ENCODE measurements at places on chromosomes 6 and 20.

DNA sequence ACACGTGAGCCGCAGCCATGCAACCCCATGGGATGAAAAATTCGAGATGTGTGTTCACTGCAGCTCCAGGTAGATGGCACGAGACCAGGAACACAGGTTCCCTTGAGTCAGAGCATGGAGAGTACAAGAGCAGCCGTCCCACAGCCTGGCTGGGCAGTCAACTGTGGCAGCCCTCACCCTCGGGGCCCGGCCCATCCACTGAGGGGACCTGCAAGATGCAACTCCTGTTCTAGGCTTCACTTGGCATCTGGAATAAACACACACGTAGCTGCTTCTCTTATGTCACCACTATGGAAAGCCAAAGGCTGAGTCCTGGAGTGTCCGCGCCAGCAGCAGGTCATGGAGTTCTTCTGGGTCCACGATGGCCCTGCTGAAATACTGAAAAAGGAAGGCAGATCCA, 77.0 kb downstream of the WDR27 start:
- no peak for DNase-seq

- DNase-seq: no peak
Observed at GRCh38 chr20:59082981-59083380, 40.4 kb upstream of the PRELID3B start.

GRCh38 chr6:1574083-1574761, 35.5 kb upstream of the FOXC1 start:
- no peak for DNase-seq

GRCh38 chr20:61373956-61374545, 122.0 kb downstream of the CDH4 start:
- DNase-seq: no peak

GRCh38 chr6:116924245-116924644, 47.2 kb downstream of the RFX6 start:
- DNase-seq: no peak

DNA sequence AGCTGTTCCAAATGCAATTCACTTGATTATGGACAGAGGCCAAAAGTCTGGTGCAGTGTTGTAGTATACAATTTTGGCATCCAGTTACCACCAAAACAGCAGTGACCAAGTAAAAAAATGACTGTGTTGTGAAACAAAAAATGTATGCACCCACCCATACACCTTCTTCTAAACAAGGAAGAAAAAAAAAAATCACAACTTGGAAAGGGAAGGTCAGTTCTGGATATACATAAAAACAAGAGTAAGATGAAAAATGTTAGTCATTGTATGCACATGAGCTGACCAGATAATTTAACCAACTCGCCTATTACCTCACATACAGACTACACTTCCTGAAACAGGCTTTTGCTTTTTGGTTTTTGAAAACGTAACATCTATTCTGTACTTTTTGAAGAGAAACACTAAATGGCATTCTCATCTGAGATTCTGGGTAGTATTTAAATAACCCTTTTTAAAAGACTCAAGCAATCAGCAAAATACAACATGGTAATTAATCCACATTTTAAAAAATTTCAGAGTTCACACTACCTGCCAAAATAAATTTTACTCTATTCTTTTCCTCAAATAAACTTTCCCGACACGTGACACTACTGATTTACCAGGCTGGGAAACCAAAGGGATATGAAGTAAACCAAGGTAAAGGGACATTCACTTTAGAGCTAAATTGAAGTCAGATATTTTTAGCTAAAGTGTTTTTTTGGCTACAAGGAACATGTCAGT, 141.6 kb upstream of the SHLD1 start:
- DNase-seq: no peak

DNA sequence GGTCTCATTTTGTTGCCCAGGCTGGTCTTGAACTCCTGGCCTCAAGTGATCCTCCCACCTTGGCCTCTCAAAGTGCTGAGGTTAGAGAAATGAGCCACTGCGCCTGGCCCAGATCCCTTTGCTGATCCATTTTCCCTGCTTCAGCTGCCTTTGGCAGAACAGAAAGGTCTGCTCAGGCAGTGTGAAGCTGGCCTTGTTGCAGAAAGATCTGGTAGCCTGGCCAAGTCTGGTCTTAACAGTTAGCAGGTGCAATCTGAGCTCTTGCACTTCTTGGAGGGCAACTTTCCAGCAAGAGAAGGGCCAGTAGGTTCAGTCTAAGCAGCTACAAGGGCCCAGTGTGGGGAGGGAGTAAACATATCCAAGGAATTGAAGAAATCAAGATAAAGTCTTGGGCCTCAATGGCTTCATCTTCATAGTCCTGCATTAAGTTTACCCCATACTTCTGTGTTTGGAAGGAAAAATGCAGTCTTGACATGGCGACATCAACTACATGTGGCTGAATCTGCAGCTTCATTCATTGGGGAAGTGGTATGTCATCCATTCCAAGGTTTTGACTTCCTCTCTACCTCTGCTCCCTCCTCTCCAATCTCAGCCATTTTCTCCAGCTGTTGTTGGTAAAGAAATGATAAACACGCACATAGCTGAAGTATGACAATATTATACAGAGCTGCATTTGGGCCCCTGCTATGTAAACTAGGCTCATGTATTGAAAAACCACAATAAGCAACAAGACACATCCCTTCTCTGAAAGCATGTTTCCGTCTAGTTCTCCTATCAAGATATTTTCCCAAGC, 39.0 kb upstream of the NEDD9 start:
- no peak for DNase-seq

DNA sequence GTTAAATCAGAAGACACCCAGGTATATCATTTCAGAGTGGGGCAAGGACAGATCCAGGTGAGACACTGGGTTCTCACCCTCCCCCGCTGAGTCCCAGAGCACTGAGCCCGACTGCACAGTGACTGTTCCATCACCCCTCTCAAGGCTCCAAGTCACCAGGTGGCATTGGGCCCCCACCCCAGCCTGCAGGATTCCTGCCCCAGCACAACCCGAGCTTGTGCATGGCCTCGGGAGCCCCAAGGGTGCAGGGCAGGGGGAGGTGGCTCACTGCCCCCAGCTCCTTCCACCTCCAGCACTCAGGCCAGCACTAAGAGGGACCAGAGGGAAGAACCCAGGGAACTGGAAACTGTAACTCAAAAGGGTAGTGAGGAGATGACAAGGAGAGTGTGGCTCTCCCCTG, 39.3 kb upstream of the CST5 start:
- DNase-seq: no peak

- no peak for DNase-seq
Observed at GRCh38 chr6:49541936-49542335, 8.5 kb upstream of the C6orf141 start.

DNA sequence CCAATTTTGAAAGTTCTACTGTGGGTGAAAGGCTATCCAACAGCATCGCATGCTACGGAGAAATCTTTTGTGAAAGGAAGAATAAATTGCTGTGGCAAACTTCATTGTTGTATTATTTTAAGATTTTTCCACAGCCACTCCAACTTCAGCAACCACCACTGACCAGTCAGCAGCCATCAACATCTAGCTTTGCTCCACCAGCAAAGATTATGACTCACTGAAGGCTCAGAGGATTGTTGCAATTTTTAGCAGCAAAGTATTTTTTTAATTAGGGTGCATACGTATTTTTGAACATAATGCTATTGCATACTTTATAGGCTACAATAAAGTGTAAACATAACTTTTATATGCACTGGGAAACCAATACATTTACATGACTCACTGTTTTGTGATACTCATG, 493.5 kb downstream of the TFAP2A start:
- no peak for DNase-seq

GRCh38 chr6:14802514-14803160, 443.2 kb upstream of the JARID2 start:
- no peak for DNase-seq

DNA sequence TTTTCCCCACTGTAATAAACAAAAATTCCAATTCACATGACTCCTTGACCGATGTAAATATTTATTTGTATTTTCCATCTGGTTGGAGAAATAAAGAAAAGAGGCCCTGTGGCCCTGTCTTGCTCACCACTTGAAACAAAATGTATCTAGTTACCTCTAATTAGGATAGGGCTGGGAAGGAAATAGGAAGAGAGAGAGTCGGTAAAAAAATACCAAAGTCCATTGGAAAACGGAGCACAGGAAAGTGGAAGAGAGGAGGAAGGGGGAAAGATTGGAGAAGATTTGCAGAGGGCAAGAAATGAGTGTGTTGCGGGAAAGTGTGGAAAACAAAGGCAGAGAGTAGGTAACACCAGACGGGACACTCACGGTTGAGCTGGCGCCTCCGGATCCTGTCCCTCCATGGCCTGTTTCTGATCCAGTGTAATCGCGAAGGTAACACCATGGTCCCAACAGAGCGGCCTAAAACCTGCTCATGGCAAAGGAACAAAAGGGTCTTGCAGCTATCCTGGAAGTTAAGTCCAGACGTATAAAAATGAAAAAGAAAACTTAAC, 105.8 kb upstream of the RIPOR2 start:
- no peak for DNase-seq

GRCh38 chr6:127215931-127216330, 50.7 kb upstream of the RNF146 start:
- no peak for DNase-seq

GRCh38 chr20:858011-858410, 24.5 kb downstream of the FAM110A start:
- no peak for DNase-seq

DNA sequence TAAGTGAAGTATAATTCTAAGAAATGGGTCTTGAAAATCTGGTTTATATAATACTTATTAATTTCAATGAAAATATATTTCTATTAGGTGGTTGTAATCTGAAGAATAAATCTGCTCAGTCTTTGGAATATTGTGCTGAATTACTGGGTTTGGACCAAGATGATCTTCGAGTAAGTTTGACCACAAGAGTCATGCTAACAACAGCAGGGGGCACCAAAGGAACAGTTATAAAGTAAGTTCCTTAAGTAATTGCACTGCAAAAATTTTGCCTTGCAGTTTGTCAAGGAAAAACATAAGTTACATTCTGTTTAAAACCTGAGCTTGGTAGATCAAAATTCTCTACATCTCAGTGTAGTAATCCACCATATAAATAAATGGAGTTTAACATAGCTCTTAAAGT, 106.0 kb downstream of the MYO6 start:
- no peak for DNase-seq

GRCh38 chr20:35947489-35947888, 6.8 kb downstream of the SCAND1 start:
- no peak for DNase-seq

DNA sequence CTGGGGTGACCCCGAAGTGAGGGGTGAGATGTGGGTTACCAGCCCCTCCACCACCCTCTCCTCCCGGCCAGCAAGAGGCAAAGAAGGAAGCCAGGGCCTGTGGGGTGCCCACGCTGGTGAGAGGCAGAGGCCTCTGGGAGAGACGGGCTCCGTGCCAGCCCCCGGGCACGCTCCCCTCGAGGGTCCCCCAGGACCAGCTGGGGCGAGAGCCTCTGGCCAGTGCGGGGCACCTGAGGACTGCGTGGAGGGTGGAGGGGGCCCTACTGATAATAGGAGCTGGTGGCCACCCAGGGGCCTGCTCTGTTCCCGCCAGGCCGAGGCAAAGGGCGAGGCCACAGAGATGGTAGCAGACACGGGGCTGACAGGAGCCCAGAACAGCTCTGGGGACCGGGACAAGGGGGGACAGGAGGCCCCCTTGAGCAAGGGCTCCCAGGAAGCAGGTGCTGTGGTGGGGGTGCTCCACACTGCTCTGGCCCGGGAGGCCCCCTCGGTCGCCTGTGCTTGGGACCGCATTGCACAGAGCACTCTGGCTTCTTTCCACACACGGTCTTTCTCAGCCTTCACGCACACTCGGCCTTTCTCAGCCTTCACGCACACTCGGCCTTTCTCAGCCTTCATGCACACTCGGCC, 226.9 kb downstream of the TTLL2 start:
- no peak for DNase-seq

DNA sequence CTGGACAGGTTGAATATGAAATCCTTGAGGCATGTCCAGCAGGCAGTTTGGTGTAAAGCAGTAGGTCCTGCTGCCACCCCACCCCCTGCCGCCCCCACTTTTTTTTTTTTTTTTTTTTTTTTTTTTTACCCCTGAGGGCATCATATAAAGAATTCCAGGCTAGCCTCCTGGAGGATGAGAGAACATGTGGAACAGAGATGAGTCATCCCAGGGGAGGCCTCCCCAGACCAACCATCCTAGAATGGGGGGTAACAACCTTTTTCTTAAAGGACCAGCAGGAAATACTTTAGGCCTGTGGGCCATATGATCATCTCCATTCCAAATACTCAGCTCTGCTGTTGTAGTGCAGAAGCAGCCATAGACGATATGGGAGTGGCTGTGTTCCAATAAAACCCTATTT, 170.9 kb downstream of the GJA10 start:
- DNase-seq: no peak

GRCh38 chr20:30489614-30490003, 767.9 kb upstream of the DEFB115 start:
- no peak for DNase-seq

- DNase-seq: no peak
Observed at GRCh38 chr6:132687306-132687705, 26.5 kb downstream of the VNN1 start.

DNA sequence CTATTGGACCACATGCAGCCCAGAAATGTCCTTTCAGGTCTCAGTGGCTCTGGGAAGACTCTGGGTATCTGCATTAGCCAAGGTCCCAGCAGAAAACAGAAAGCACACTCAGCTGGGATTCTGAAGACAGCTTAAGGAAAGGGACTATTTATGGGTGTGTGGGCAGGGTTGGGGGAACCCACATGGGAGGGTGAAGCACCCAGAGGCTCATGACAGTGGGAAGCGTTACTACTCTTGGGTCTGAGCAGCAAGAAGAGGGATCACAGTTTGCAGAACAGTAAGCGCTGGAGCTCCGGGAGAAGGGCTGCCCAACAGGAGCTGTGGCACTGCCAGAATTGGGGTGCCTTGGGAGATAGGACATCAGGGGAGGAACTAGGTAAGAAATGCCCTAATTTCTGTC, 12.4 kb upstream of the CDC5L start:
- DNase-seq: no peak

- DNase-seq: no peak
Observed at GRCh38 chr6:167244064-167244960, 46.8 kb upstream of the UNC93A start.

DNA sequence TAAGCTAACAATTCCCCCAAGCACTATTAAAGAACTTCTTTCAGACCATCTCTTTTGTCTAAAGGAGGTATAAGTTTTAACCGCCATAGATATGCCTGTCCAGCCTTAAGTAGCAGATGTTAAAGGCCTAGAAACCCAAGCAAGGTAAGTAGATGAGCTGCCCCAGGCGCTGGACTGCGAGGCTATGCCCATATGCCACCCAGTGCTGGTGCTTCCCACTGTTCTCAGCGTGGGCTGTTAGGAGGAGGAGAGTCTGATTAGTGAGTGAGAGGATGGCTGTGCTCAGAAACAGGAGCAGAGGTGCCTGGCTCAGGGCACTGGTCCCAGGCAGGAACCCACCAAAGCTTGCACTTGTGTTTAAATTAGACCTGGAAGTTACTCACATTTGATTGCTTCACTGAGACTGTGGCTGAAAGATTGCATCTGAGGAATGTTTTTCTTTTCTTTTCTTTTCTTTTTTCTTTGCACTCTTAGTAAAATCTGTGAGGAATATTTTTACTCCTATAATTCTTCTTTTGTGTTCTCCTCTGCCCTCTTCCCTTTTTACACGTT, 32.2 kb downstream of the PRPH2 start:
- DNase-seq: no peak

- DNase-seq: no peak
Observed at GRCh38 chr6:107064579-107065065, 36.6 kb downstream of the MTRES1 start.
